ENCODE measurements at places on chromosomes 5 and 9. TPM values are rescaled to one million over a fixed set of nuclear protein-coding genes. Genes with fewer than 3 reads are reported as not detected.

- DNase-seq, result no peak
- H3K4me3 ChIP-seq, result no peak overlapping the region
- no peaks in the 10 kb centered on the region for H3K4me1 ChIP-seq
- no peak overlapping the region for H3K27ac ChIP-seq
These were observed 43.7 kb downstream of the FGF18 start for GRCh38 chr5:171462928-171463861.

DNA sequence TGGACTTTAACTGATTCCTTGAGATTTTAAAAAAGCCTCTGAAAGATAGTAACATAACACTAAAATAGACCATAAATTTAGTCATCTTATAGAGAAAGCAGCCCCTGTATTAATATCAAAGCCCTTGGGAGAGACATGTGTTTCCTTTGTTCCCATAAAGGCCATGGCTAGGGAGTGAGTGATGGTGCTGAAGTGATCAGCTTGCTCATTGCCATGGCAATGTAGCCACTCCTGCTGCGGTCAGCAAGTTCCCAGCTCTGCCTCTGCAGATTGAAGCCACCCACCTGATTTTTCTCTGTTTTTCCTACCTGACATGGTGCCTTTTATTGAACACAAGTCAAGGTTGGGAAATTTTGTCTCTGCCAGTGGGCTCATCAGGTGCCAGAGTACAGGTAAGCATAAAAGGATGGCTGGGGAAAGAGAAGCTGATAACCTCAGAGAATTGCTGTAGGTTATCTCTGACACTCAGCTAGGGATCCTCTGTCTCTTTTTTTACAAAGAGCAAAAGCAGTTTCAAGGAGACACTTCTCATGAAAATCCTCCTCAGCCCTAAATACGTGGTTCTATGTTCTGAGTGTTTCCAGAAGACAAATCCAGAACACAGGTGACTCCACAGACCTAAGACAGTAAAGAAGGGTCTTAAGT, 296.3 kb upstream of the NMUR2 start:
- H3K27me3 ChIP-seq, result no peaks in the 10 kb centered on the region
- no peaks in the 10 kb centered on the region for H3K4me1 ChIP-seq
- H3K36me3 ChIP-seq, result no peaks in the 10 kb centered on the region
- no peak for DNase-seq
- no peak overlapping the region for H3K4me3 ChIP-seq

- peak within 1 kb of the TSS; percentile 92 for H3K27ac ChIP-seq
- H3K36me3 ChIP-seq, result peaks cover under 1% of the 10 kb centered on the region
- H3K27me3 ChIP-seq, result no peaks in the 10 kb centered on the region
- H3K4me1 ChIP-seq, result peaks cover 31% of the 10 kb centered on the region
- peak within 1 kb of the TSS; percentile 93 for H3K4me3 ChIP-seq
- DNase-seq, result peak; percentile 97
These were observed at the start of gene SPTAN1 for GRCh38 chr9:128552153-128552743. SPTAN1 (plus strand) TSS chr9:128552587; CDS start chr9:128566741, 14,154 bp downstream.

- H3K4me3 ChIP-seq, result no peak overlapping the region
- H3K4me1 ChIP-seq, result peaks cover 12% of the 10 kb centered on the region
- H3K36me3 ChIP-seq, result peaks cover 1% of the 10 kb centered on the region
- DNase-seq, result no peak
- no peak overlapping the region for H3K27ac ChIP-seq
These were observed 237.0 kb downstream of the SYK start for GRCh38 chr9:91038483-91039124.

DNA sequence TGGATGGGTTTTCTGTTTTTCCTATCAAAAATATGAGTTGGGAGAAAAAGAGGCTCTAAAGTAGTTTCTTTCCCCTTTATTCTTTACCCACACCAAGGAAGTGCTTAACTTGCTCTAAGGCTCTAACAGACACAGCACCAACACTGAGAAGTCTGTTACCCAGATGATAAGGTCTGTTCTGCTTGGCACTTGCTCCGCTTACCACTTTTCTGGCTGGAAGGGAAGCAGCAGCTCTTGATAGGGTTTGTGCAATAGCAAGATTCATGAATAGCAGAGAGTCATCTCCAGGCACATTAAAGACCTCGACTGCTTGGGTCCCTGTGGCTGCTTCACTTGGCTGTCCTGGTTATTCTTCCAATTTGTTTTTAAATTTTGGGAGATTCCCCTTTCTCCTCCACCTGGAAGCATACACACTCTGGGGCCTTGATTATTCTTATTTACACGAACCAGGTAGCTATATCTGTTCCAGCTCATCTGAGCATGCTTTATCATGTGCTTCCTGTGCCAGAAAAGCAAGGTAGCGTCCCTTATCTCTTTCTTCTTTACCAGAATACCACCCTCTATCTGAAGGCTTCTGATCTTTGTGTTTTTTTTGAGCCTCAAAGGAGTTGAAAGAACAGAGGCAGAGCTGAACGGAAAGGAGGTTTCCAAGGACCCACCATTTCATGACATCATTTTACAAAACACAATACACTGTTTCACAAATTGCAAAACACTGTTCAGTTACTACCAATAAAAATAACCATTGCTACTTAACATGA, 24.8 kb downstream of the PPP3R2 start:
- DNase-seq, result no peak
- peak overlapping the region; percentile 78 for H3K27ac ChIP-seq
- H3K36me3 ChIP-seq, result peaks cover 57% of the 10 kb centered on the region
- no peak overlapping the region for H3K4me3 ChIP-seq

DNA sequence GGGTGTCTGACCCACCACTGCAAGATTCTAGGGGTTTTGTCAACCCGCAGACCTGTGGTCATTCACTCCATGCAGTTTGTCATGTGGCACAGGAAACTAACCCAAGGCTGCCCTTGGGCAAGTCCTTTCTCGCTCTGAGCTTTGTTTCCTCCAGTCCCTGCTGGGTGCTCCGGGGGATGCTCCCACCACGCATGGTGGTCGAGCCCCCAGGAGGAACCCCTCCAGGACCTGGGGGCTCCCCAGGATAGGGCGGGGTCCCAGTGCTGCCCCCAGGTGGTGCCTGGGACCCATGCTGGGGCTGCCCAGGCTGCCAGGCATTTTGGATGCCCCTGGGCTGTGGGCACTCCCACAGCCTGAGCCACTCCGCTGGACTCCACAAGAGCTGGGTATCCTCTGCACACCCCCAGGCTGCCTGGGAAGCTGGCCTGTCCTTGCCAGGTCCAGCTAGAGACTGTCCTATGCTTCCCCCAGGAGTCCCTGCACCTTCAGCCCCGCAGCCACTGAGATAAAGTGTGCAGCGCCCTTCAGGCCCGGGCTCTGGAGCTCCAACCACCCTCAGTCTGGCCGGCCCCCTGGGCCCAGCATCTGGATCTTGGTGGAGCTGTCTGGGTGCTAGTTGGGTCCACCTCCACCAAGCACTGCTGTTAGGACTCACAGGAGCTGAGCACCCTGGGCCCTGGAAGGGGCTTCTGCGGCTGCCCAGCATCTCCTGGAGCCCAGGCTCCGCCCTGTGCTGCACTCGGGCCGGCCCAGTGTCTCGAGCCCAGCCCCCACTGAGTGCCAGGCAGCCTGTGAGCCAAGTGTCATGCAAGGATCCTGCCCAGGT, 104.3 kb downstream of the PHF2 start:
- no peak for DNase-seq
- no peaks in the 10 kb centered on the region for H3K27me3 ChIP-seq
- no peaks in the 10 kb centered on the region for H3K4me1 ChIP-seq
- H3K4me3 ChIP-seq, result no peak overlapping the region

The IL3 gene
- total RNA-seq, result 0.20 TPM

GRCh38 chr5:36298552-36298951, 3.1 kb downstream of the RANBP3L start:
- H3K4me1 ChIP-seq, result peaks cover 9% of the 10 kb centered on the region
- H3K27me3 ChIP-seq, result peaks cover 13% of the 10 kb centered on the region
- no peak overlapping the region for H3K27ac ChIP-seq

DNA sequence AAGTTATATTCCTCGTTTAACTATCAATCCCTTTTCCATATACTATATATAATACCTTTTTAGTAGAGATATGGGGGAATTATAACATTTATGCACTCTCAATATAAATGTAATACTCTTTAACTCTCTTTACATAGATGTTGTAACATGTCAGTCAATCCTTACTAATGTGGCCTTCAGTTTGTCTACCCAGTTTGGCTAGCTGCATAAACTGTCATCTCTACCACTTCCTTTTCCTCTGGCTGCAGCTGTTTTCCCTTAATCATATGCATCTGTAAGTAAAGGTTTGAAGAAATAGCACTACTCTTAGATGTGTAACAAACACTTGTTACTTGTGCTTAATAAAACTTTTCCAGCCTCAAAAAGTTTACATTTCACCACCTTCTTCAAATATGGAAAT, 13.4 kb downstream of the ABHD17B start:
- peaks cover 69% of the 10 kb centered on the region for H3K4me1 ChIP-seq
- H3K27me3 ChIP-seq, result no peaks in the 10 kb centered on the region
- no peak overlapping the region for H3K4me3 ChIP-seq
- H3K36me3 ChIP-seq, result peaks cover 7% of the 10 kb centered on the region

The FAM78A gene
- 37.4 TPM for total RNA-seq

DNA sequence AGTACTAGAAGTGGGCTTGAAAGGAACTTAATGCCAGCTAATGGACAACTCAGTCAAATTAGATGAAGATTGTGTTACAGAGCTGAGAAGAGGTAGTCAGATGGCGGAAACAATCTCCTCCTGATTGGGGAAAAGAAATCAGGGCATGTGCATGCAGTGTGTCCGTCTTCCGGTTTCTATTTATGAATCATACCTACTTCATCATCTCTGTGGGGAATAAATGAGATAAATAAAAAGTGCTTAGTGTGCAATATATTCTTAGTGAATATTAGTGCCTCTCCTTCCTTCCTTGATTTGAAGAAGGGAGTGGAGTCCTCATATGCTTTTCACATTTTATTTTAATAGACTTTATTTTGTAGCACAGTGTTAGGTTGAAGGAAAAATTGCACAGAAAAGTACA, 108.7 kb upstream of the NFIL3 start:
- no peak for DNase-seq
- no peak overlapping the region for H3K4me3 ChIP-seq
- H3K27ac ChIP-seq, result no peak overlapping the region
- no peaks in the 10 kb centered on the region for H3K36me3 ChIP-seq
- peaks cover 23% of the 10 kb centered on the region for H3K27me3 ChIP-seq

The C9 gene
- not detected for total RNA-seq

The SWI5 gene
- total RNA-seq, result 16.9 TPM

GRCh38 chr5:102815540-102816332, 60.6 kb downstream of the PAM start:
- no peak for DNase-seq
- H3K4me1 ChIP-seq, result peaks cover 15% of the 10 kb centered on the region
- H3K36me3 ChIP-seq, result peaks cover 4% of the 10 kb centered on the region
- no peaks in the 10 kb centered on the region for H3K27me3 ChIP-seq

- no peak for DNase-seq
- no peak overlapping the region for H3K4me3 ChIP-seq
- H3K36me3 ChIP-seq, result peaks cover 62% of the 10 kb centered on the region
- no peak overlapping the region for H3K27ac ChIP-seq
- no peaks in the 10 kb centered on the region for H3K27me3 ChIP-seq
- H3K4me1 ChIP-seq, result peaks cover 9% of the 10 kb centered on the region
These were observed 86.2 kb downstream of the DENND1A start for GRCh38 chr9:123843703-123844102.

- peaks cover 50% of the 10 kb centered on the region for H3K4me1 ChIP-seq
- H3K27ac ChIP-seq, result no peak overlapping the region
- no peak overlapping the region for H3K4me3 ChIP-seq
- DNase-seq, result no peak
- no peaks in the 10 kb centered on the region for H3K27me3 ChIP-seq
- H3K36me3 ChIP-seq, result peaks cover 36% of the 10 kb centered on the region
These were observed 49.3 kb downstream of the MLLT3 start for GRCh38 chr9:20573023-20573422.

The ZNF782 gene
- 4.0 TPM for total RNA-seq

GRCh38 chr9:90204128-90204831, 438.3 kb downstream of the DIRAS2 start:
- no peaks in the 10 kb centered on the region for H3K36me3 ChIP-seq
- H3K27ac ChIP-seq, result no peak overlapping the region
- H3K27me3 ChIP-seq, result peaks cover 9% of the 10 kb centered on the region
- DNase-seq, result no peak
- no peaks in the 10 kb centered on the region for H3K4me1 ChIP-seq

- peaks cover 25% of the 10 kb centered on the region for H3K36me3 ChIP-seq
- no peak for DNase-seq
- no peak overlapping the region for H3K4me3 ChIP-seq
These were observed 61.7 kb downstream of the OTULIN start for GRCh38 chr5:14726066-14726838.

DNA sequence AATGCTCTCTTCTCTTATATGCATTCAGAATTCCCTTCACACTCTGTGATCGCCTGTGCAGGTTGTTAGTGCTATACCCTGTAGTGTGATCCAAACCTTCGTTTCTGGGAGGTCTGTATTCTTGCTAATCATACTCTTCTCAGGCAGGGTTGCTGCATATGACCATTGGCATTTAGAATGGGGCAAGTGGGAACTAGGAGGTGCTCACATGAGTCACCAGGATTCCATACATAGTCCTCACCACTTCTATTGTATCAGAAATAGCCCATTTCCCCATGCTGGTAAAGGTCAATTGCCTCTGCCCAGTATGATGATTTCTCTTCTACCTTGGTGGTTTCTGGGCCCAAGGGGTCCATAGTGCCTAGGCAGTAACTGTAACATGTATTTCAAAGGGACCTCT, 443.5 kb upstream of the CDH6 start:
- H3K4me1 ChIP-seq, result no peaks in the 10 kb centered on the region
- H3K36me3 ChIP-seq, result no peaks in the 10 kb centered on the region
- H3K4me3 ChIP-seq, result no peak overlapping the region
- no peak overlapping the region for H3K27ac ChIP-seq
- DNase-seq, result no peak

The NIM1K gene
- 2.0 TPM for total RNA-seq

Measured in activated naive CD8-positive, alpha-beta T cell treated with anti-CD3 and anti-CD28 coated beads for 36 hours (primary cell).